ENCODE measurements at places on chromosomes 16 and 17.

DNA sequence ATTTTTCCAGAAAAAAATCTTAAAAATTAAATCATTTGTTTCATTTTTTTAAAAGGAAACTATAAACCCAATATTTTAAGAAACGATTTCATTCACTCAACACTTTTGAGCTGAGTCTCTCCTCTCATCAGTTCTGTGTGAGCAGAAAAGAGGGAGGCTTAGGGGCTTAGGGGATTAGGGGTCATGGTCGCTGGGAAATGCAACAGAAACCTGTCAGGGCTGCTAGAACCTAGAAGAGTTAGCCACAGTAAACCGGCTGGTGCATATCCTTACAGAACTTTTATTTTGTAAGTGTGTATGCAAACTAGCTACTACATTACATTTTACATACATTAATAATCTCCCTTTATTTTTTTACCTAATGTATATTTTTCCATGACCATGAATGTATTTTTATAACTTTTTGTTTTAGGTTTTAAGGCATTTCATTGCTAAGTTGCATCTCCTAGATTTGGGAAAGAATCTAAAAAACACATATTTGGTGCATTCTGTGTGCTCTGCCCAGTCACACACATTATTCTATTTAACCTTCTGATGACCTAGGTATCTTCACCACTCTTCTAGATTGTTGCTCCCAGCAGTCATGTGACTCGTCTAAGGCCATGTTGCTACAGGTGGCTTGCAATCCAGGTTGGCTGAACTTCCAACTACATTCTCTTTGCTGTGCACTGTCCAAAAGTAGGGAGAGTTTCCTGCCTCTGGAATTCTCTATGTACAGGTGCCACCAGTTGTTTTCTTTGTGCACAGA is 24.4 kb downstream of the TBC1D3B start:
- no peak for DNase-seq

GRCh38 chr16:10776280-10776679 is 32.6 kb downstream of the NUBP1 start:
- DNase-seq, result no peak

DNA sequence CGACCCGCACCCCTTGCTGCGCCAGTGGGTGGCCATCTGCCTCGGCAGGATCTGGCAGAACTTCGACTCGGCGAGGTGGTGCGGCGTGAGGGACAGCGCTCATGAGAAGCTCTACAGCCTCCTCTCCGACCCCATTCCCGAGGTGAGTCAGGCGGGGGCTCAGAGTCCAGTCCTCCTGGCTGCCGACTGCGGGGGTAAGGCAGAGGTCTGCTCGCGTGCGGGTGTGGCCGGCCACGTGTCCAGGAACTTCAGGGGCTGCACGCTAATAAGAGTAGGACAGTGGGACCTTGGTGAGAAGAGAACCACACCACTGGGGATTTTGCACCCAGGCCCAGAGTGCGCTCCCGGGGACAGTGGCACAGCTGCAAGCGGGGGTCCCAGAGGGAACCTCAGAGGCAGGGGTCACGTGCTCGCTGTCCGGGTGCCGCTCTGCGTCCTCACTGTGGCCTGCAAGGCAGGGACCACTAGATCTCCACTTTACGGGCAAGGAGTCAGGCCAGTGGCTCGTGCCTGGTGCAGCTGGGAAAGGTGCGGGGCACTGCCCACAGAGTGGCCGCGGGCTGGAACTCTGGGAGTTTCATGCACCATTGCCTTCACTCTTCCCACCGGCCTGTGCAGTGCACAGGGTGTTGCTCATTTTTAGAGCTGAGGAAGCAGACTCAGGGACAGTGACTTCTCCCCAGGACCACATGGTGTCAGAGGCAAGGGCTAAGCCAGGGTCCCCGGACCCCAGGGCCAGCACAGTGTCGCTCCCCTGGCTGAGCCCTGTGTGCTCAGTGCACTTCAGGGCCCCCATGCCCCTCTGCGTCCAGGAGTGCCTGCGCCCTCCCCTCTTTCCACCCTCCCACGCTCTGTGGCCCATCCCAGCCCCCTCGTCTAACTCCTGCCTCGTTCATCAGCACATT is 107.6 kb upstream of the CHMP6 start:
- DNase-seq, result no peak

DNA sequence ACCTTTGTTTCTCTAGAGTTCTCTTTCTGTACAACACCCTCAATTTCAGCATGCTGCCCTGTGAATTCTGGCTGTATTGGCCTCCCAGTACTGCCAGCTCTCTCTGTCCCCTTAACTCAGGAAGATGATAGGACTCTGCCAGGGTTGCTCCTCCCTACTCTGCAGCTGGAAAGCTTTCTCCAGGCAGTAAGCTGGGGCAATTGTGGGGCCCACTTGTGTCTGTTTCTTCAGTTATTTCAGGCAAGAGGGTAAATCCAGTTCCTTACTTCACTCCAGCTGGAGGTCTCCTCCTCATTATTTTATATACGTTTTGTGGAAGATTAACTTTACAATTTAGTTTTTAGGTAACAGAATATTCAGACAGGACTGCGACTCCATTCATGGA is 9.9 kb downstream of the C17orf100 start:
- DNase-seq, result no peak

GRCh38 chr17:28247671-28248555 is 71.1 kb upstream of the TMEM97 start:
- DNase-seq, result no peak

- no peak for DNase-seq
Measured at GRCh38 chr16:60681043-60681442, 1355.2 kb downstream of the CDH8 start.

GRCh38 chr16:50641818-50642187 is 39.3 kb downstream of the SNX20 start:
- no peak for DNase-seq

- no peak for DNase-seq
Measured at GRCh38 chr17:81067391-81067811, 32.5 kb downstream of the BAIAP2 start.

GRCh38 chr17:77427391-77427991 is 286.7 kb downstream of the SEC14L1 start:
- no peak for DNase-seq

GRCh38 chr17:21360048-21360447 is 16.1 kb upstream of the KCNJ12 start:
- no peak for DNase-seq

DNA sequence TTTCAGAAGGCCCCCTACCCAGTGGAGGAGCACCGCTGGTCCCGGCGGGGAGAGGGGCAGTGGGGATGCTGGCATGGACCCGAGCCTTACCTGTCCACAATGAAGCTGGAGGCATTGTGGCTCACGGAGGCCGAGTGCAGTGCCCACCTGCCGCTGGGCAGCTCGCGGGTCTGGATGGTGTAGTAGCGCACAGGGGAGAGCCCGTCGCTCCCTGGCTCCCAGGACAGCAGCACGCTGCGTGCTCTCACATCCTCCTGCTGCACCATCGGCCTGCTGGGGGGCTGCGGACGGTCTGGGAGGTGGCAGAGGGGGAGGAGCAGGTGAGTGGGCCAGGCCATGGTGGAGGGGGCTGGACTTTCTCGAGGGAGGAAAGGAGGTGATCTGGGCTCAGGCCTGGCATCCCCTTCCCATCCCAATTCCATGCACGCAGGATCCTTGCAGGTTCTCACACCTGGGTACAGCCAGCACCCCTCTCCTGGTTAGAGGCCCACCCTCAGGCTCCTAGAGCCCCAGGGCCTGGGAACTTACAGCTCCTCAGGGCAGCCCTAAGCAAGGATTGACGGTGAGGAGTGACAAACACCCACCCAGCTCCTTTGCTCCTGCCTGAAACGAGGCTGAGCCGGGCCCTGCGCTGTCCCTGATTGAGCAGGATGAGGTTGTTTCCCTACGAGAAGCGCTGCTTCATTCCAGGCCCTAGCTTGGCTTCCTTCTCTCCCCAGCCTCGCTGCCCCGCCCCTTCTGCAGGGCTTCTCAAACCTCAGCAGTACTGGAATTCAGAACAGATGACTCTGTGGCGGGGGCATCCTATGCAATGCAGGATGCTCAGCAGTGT is 76.2 kb upstream of the CDC42EP4 start:
- no peak for DNase-seq

DNA sequence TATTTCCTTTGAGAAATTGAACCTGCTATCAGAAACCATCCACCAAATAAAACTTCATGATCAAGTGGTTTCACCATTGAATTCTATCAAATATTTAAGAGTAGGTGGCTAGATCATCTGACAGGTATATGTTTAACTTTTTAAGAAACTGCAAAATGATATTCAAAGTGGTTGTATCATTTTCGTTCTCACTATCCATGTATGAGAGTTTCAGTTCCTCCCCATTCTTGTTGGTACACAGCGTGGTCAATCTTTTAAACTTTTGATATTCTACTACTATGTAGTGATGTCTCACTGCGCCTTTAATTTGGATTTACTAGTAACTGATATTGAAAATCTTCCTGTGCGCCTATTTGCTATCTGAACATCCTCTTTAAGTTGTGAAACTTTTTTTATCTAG is 163.7 kb downstream of the CYB561 start:
- DNase-seq, result no peak

- DNase-seq, result no peak
Measured at GRCh38 chr17:19470530-19471261, 59.7 kb downstream of the RNF112 start.

GRCh38 chr17:45395569-45396415 is 36.9 kb downstream of the ARHGAP27 start:
- no peak for DNase-seq

GRCh38 chr16:82190386-82190785 is 20.4 kb upstream of the MPHOSPH6 start:
- DNase-seq, result no peak

DNA sequence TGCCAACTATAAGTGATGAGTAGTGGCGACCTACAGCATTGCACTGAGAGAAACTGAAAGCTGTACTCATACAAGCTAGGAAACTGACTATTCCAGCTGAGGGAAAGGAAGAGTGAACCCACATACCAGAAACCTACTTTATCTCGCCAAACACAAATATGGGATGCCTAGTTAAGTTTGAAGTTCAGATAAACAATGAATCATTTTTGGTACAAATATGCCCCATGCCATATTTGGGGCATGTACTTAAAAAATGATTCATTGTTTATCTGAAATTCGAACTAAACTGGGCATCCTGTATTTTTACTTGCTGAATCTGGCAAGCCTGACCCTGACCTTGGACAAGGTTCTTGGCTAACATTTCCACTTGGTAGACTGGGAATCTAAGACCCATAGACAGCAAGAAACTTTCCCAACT is 527.8 kb upstream of the PSMD7 start:
- no peak for DNase-seq

GRCh38 chr17:76496464-76496863 is 4.8 kb downstream of the RHBDF2 start:
- DNase-seq, result no peak

DNA sequence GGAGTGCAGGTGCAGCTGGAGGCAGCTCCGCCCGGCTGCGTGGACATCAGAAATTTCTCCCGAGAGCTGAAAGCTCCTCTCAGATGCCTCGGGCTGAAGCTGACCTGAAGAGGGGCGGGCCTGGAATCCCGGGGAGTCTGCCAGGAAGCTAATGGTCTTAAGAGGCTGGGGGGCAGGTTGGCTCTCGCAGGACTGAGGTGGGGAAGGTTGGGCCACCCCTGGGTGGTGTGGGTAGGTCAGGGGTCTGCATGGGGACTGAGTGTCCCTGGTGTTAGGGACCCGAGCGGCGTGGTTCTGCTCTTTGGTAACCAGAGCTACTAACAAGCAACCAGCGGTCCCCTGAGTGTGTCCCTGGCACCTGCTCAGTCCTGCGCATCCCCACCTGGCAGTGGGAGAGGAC is 3.5 kb downstream of the CHMP6 start:
- DNase-seq, result no peak

DNA sequence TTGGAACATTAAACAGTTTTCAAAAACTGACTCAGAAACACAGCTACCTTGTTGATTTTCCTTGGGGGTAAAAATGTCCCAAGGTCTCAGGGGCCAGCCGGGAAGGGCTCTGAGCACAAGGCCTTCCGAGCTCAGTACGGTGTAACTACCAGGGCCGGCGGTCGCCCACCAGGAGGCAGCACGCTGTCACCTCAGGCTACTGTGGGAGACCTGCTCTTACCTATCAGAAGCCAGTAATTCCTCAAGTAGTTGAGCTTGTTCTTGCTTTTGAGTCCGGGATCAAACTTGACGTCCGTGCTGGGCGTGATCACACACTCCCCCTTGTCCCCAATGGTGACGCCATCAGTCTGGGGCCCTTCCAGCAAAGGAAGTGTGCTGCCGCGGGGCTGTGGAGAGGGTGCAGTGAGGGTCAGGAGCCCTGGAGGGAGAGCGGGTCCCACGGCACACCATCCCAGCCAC is 43.4 kb upstream of the ICAM2 start:
- DNase-seq, result no peak

DNA sequence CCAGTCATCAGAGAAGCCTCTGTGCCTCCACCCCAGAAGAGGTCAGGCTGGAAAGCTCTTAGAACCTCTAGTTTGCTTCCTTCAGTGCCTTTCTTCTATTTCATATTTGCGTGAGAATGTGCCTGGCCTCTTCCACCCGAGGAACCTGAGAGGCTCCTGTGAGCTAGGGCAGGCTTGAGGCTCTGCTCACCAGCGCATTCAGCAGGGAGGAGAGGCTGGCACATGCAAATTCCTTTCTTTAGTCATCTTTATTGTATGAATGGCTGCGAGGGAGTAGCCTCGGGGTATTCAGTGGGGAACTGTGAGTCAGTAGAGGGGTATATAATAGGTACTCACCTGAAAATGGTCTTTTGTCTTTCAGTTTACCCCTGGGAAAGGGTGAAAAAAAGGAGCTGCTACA is 268.3 kb downstream of the ABCC12 start:
- DNase-seq, result no peak

- no peak for DNase-seq
Measured at GRCh38 chr17:62705156-62705777, 77.8 kb downstream of the MRC2 start.

GRCh38 chr16:69930117-69930776 is 20.9 kb upstream of the CLEC18A start:
- DNase-seq, result peak; percentile 6

DNA sequence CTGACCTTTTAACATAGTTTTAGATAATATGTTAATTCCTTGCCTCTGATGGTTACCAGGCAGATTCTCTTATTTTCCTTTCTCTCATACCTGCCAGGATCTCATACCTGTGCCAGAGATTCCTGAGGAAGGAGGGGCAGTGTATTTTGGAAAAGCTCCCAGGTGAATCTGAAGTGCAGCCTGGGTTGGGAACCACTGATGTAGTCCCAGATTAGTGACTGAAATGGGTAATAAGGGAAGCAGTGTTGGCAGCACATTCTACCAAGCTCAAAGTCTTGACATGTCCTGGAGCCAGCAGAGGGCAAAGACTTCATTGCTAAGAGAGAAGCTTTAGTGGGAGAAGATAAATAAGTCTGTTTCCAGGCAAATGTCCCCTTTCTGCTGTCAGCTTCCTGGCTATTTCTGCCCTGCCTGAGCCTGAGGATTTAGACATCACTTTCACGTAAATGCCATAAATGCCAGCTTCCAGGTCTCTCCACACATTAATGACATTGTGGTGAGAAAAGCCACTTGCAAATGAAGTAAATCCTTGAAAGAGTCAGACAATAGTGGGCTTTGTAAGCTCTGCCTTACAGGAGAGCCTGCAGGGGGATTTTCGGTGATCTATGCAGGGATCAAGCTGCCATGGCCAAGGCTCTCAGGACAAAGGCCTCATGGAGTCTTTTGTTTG is 40.9 kb upstream of the C16orf78 start:
- DNase-seq, result no peak

- DNase-seq, result no peak
Measured at GRCh38 chr17:66706851-66707450, 128.0 kb upstream of the CACNG5 start.

- peak; percentile 97 for DNase-seq
Measured at GRCh38 chr17:64145751-64146417, 15.9 kb upstream of the ERN1 start.

GRCh38 chr17:37774504-37774903 is 29.6 kb upstream of the HNF1B start:
- no peak for DNase-seq
